Activated T-cell treated with anti-CD3 and anti-CD28 coated beads, Interleukin-2, amount 50 U/mL, for 72 hours (primary cell): ENCODE measurements at places on chromosomes 12 and 14. TPM values are rescaled to one million over a fixed set of nuclear protein-coding genes. Genes with fewer than 3 reads are reported as not detected.

The MYBPC1 gene
- total RNA-seq, result not detected

The SIX6 gene
- not detected for total RNA-seq

The KRT77 gene
- not detected for total RNA-seq

The INHBC gene
- not detected for total RNA-seq

The RECQL gene
- total RNA-seq, result 92.7 TPM

The TDRD9 gene
- 4.6 TPM for total RNA-seq

The MCRS1 gene
- 59.4 TPM for total RNA-seq

The DNAJC22 gene
- total RNA-seq, result not detected

The CLEC4D gene
- total RNA-seq, result not detected

The VTI1B gene
- 71.3 TPM for total RNA-seq

The CCDC175 gene
- not detected for total RNA-seq

The BATF gene
- 185 TPM for total RNA-seq

DNA sequence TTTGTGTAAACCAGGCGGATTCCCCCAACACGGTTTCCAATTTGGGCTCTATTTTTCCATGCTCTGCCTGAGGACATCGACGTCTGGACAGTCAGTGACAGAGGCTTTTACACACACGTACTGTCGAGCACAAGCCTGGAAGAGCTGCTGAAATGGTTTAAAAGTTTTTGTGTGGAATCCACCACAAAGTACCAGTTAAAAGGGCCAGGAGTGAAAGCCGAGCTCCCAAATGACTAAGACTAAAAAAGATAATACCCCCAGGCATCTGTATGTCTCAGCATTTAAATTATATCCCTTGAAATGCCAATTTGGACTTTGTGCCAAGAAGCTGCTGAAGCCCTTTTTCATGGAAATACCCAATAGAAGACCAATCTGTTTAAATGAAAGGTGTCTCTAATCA lies 173.2 kb downstream of the EGLN3 start:
- H3K36me3 ChIP-seq, result no peaks in the 10 kb centered on the region
- no peaks in the 10 kb centered on the region for H3K4me1 ChIP-seq
- peaks cover 14% of the 10 kb centered on the region for H3K27me3 ChIP-seq
- no peak for DNase-seq
- H3K4me3 ChIP-seq, result no peak overlapping the region
- no peak overlapping the region for H3K27ac ChIP-seq

- H3K4me3 ChIP-seq, result no peak overlapping the region
- H3K27ac ChIP-seq, result no peak overlapping the region
- H3K4me1 ChIP-seq, result peaks cover 20% of the 10 kb centered on the region
- no peaks in the 10 kb centered on the region for H3K27me3 ChIP-seq
- peaks cover 53% of the 10 kb centered on the region for H3K36me3 ChIP-seq
- DNase-seq, result no peak
Observed at GRCh38 chr14:65453807-65454480, 41.4 kb downstream of the FUT8 start.

- no peak overlapping the region for H3K4me3 ChIP-seq
- H3K27me3 ChIP-seq, result peaks cover 6% of the 10 kb centered on the region
- no peaks in the 10 kb centered on the region for H3K36me3 ChIP-seq
- H3K27ac ChIP-seq, result no peak overlapping the region
- DNase-seq, result no peak
- H3K4me1 ChIP-seq, result no peaks in the 10 kb centered on the region
Observed at GRCh38 chr12:124240493-124240892, 54.4 kb upstream of the RFLNA start.

DNA sequence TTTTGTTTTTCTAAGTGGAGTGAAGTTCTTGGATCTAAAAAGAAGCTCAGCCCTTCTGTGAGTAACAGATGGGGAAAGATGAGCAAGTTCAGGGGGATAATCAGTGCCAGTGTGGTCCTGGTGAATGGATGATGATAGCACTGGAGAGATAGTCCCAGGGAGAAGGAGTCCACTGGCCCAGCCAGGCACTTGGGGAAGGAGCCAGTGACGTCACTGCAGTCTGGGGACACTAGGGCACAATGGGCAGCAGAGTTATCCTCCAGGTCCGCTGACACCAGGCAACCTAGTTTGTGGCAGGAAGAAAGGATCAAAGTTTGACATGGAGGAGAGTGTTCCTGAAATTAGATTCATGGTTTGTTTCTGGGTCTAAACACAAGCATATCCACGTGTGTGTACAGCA lies 101.5 kb downstream of the NTF3 start:
- no peaks in the 10 kb centered on the region for H3K36me3 ChIP-seq
- H3K27me3 ChIP-seq, result no peaks in the 10 kb centered on the region
- H3K27ac ChIP-seq, result no peak overlapping the region
- no peak for DNase-seq

DNA sequence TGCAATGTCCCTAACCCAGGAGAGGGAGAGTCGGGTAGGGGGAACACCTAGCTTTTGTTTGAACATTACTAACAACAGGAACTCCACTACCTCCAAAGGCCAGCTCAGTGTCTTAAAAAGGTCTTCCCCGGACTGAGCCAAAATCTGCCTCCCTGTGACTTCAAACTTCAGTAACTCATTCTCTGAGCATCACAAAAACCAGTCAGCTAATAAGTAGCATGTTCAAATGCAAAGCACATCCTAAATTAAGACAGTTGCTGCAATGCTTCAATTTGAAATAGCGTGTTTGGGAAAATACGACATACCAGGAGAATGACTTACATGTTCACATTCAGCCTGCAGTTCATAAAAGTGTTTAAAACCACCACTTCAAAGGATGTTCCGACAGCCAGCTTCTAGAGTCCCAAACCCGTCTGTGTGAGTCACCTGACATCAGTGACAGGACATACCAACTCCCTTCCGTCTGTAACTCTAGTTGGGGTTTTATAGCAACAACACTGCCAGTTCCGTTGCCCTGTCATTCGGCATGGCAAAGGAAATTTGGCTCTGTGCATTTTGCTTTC lies 13.0 kb downstream of the ZFP36L1 start:
- H3K4me1 ChIP-seq, result peaks cover 70% of the 10 kb centered on the region
- H3K27ac ChIP-seq, result peak overlapping the region; percentile 88
- H3K27me3 ChIP-seq, result no peaks in the 10 kb centered on the region

DNA sequence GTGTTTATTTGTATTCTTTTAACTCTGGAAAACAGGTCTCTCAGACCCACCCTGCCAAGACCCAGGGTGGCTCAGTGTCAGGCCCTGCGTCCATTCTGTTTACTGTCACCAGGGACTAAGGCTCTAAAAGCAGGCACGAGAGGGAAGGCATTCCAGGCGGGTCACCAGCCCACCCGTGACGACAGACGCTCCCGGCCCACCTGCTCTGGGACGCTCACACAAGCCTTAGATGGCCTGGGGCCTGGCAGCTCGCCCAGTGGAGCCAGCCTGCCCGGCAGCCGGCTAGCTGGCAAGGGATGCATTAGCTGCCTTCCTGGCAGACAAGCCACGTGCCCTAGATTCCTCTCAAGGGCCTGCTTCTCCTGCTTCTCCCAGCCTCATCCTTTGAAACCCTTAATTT lies 9.2 kb upstream of the NUAK1 start:
- peaks cover 40% of the 10 kb centered on the region for H3K27me3 ChIP-seq
- H3K4me1 ChIP-seq, result no peaks in the 10 kb centered on the region
- H3K27ac ChIP-seq, result no peak overlapping the region
- H3K36me3 ChIP-seq, result no peaks in the 10 kb centered on the region
- H3K4me3 ChIP-seq, result no peak overlapping the region

DNA sequence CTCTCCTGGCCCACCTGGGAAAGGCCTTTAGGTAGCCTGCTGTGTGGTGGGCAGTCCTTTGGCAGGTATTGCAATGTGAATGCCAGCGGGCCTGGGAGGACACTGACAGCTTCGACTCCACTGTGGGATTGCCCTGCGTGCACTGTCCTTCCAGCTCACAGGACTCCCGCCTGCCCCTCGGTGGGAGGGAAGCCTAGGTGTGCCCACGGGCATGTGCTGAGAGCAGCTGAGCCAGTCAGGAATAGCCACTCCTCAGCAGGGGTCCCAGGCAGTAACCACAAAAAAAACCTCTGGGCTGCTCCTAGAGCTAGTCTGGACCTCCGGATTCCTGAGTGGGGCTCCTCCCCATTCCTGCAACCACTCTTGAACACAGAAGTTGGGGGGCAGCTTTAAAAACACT lies 278.2 kb downstream of the FOXN3 start:
- peaks cover 6% of the 10 kb centered on the region for H3K27me3 ChIP-seq
- no peak overlapping the region for H3K27ac ChIP-seq
- H3K4me3 ChIP-seq, result no peak overlapping the region
- DNase-seq, result no peak

- H3K36me3 ChIP-seq, result no peaks in the 10 kb centered on the region
- H3K27me3 ChIP-seq, result no peaks in the 10 kb centered on the region
- H3K4me3 ChIP-seq, result no peak overlapping the region
- DNase-seq, result no peak
- H3K27ac ChIP-seq, result no peak overlapping the region
Observed at GRCh38 chr12:125919856-125920470, 854.7 kb downstream of the AACS start.

GRCh38 chr12:106816231-106816630 lies 41.7 kb downstream of the RIC8B start:
- H3K36me3 ChIP-seq, result no peaks in the 10 kb centered on the region
- H3K27me3 ChIP-seq, result no peaks in the 10 kb centered on the region
- no peak for DNase-seq

- H3K27ac ChIP-seq, result no peak overlapping the region
- no peak overlapping the region for H3K4me3 ChIP-seq
- no peaks in the 10 kb centered on the region for H3K36me3 ChIP-seq
- no peaks in the 10 kb centered on the region for H3K4me1 ChIP-seq
- DNase-seq, result no peak
Observed at GRCh38 chr14:30779210-30779609, 95.1 kb upstream of the COCH start.

- DNase-seq, result no peak
- peaks cover 61% of the 10 kb centered on the region for H3K4me1 ChIP-seq
- H3K4me3 ChIP-seq, result no peak overlapping the region
- H3K27ac ChIP-seq, result peak overlapping the region; percentile 27
Observed at GRCh38 chr12:123250471-123251383, 17.5 kb downstream of the MTRFR start.

DNA sequence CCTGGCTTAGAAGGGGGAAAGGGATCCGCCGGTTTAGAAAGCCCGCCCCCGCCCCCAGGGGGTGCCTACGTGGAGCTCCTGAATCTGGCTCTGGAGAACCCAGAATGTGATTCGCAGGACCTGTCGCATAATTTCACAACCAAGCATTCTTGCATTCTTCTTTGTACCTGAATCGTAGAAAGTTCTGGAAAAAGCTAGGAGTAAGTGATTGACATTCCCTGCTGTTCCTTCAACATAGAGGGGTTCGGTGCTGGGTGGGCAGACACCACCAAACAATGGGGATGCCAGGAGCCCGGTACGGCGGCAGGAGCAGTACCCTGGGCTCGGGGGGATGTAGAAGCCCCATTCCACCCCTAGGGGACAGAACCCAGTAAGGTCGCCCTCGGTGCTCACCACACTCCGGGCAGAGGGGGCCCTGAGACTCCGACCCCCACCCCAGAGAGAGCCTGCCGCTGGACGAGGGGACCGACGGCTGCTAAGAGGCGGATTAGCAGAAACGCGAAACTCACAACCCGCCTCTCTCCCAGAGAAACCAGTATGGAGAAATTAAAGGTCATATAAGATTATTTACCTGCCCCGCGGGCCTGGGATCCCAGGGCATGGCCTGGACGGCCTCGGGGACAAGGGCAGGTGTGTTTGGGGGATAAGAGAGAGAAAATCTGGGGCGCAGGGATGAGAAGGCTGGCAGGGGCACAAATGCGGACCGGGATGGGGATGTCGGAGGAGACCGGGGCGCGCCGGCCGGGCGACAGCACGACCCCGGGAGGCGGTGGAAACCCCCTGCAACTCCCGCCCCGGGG lies 520 bp downstream of the CSRP2 start:
- peak overlapping the region; percentile 51 for H3K27ac ChIP-seq
- peaks cover 21% of the 10 kb centered on the region for H3K4me1 ChIP-seq
- DNase-seq, result peak; percentile 22
- H3K36me3 ChIP-seq, result no peaks in the 10 kb centered on the region

DNA sequence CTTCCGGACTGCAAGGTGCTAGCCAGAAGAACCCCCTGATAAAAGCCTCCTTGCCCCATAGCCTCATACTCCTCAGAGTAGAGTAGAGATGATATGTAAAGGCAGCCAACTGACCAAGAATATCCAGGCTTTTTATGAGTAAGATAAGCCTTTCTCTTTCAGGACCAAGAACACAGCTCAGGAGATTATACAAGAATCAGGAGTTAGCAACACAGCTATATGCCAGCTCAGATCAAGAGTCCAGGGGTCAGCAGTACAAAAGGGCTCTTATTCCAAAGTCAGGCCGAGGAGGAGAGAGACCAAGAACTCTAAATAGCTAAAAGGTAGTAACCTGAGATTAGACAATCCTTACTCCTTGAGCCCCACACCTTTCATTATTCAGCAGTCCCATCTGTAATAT lies 135.3 kb downstream of the BTG1 start:
- H3K4me1 ChIP-seq, result peaks cover 27% of the 10 kb centered on the region
- no peak for DNase-seq
- H3K27me3 ChIP-seq, result no peaks in the 10 kb centered on the region
- H3K36me3 ChIP-seq, result no peaks in the 10 kb centered on the region
- H3K27ac ChIP-seq, result peak overlapping the region; percentile 8

DNA sequence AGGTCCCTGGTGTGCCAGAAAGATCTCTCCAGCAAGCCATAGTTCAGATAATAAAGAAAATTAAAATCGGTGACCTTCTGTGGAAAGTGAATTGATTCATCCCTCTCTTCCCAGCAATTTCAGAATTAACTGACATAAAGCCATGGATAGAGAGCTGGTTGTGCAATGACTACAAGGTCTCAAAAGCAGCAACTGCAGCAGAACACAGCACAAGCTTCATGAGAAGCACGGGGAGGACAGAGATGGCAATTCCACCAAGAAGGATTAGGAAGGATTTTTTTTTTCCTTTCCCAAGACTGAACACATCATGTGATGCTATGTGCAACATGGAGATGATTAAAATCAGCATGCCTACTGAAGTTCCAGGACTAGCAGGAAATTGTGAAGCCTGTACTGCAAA lies 154.9 kb upstream of the PLEKHG7 start:
- no peaks in the 10 kb centered on the region for H3K27me3 ChIP-seq
- DNase-seq, result no peak
- H3K4me3 ChIP-seq, result no peak overlapping the region
- H3K36me3 ChIP-seq, result peaks cover 2% of the 10 kb centered on the region
- H3K4me1 ChIP-seq, result peaks cover 24% of the 10 kb centered on the region

DNA sequence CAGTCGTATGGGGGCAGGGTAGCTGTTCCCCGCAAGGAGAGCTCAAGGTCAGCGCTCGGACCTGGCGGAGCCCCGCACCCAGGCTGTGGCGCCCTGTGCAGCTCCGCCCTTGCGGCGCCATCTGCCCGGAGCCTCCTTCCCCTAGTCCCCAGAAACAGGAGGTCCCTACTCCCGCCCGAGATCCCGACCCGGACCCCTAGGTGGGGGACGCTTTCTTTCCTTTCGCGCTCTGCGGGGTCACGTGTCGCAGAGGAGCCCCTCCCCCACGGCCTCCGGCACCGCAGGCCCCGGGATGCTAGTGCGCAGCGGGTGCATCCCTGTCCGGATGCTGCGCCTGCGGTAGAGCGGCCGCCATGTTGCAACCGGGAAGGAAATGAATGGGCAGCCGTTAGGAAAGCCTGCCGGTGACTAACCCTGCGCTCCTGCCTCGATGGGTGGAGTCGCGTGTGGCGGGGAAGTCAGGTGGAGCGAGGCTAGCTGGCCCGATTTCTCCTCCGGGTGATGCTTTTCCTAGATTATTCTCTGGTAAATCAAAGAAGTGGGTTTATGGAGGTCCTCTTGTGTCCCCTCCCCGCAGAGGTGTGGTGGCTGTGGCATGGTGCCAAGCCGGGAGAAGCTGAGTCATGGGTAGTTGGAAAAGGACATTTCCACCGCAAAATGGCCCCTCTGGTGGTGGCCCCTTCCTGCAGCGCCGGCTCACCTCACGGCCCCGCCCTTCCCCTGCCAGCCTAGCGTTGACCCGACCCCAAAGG lies 804 bp downstream of the GAPDH start:
- DNase-seq, result peak; percentile 87
- H3K36me3 ChIP-seq, result peaks cover 35% of the 10 kb centered on the region
- H3K4me1 ChIP-seq, result peaks cover 82% of the 10 kb centered on the region
- peak overlapping the region; percentile 97 for H3K4me3 ChIP-seq
- no peaks in the 10 kb centered on the region for H3K27me3 ChIP-seq
